ENCODE measurements at places on chromosomes 7 and 10.

GRCh38 chr10:54120806-54121205 lies 680.2 kb downstream of the PCDH15 start:
- no peak for DNase-seq

DNA sequence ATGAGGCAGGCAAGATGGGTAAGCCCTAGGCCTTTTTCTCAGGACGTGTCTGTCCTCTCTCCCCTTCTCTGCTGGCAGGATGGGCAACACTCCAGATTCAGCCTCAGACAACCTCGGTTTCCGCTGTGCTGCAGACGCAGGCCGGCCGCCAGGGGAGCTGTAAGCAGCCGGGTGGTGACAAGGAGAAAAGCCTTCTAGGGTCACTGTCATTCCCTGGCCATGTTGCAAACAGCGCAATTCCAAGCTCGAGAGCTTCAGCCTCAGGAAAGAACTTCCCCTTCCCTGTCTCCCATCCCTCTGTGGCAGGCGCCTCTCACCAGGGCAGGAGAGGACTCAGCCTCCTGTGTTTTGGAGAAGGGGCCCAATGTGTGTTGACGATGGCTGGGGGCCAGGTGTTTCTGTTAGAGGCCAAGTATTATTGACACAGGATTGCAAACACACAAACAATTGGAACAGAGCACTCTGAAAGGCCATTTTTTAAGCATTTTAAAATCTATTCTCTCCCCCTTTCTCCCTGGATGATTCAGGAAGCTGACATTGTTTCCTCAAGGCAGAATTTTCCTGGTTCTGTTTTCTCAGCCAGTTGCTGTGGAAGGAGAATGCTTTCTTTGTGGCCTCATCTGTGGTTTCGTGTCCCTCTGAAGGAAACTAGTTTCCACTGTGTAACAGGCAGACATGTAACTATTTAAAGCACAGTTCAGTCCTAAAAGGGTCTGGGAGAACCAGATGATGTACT lies 13.1 kb downstream of the PHKG1 start:
- no peak for DNase-seq

GRCh38 chr7:111041577-111041976 lies 49.4 kb upstream of the LRRN3 start:
- DNase-seq, result no peak

- DNase-seq, result peak; percentile 45
These were observed 16.6 kb downstream of the ESYT2 start for GRCh38 chr7:158812684-158813083.

DNA sequence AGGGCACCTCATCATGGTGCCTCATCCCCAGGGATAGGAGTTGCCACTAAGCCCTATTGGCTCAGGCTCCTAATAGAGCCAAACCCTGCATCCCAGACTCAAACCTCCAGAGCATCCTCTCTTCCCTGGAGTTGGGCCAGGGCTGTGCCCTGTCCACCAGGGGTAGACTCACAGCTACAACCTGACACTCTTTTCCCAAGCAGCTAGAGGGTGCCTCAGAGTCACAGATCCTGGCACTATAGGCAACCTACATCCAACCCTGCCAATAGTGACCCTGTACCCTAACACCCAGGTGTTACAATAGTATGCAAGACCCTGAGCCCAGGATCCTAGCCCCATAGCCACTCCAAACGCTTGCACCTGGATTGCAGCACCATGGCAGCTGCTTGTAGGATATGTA lies 64.0 kb upstream of the PLA2G12B start:
- no peak for DNase-seq
